CD4-positive, alpha-beta T cell (primary cell): ENCODE measurements at places on chromosomes 1 and 21.

DNA sequence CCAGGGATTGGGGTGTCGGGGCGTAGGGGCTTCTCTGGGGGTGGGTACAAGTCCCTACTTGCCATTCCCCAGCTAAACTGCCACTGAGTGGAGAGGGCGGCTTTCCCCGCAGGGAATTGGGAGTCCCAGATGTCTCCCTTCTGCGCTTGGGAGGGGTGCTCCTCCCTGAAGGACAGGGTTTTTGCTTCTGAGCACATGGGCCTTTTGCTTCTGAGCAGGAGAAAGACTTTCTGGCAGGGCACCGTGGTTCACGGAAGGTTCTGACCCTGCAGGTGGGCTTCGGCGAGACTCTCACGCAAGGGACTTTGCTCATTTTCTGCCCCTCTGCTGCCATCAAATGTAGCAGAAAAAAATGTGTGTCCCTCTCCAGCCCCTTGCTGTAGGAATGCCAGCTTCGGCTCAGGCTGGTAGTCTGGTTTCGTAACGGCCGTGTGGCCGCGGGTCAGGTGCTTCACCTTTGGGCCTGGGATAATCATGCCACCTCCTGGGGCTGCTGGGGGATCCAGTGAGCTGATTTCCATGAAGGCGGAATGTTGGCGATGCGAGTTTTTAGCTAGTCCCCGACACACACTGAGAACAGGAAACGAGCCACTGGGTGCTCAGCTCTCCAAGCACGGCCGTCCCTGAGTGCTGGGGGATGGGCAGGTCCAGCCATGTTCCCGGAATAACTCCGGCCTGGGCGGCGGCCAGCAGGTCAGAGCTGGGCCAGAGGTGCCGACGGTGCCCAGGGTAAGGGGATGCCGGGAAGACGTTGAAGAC, 364.0 kb downstream of the CAMTA1 start:
- no peak for DNase-seq

DNA sequence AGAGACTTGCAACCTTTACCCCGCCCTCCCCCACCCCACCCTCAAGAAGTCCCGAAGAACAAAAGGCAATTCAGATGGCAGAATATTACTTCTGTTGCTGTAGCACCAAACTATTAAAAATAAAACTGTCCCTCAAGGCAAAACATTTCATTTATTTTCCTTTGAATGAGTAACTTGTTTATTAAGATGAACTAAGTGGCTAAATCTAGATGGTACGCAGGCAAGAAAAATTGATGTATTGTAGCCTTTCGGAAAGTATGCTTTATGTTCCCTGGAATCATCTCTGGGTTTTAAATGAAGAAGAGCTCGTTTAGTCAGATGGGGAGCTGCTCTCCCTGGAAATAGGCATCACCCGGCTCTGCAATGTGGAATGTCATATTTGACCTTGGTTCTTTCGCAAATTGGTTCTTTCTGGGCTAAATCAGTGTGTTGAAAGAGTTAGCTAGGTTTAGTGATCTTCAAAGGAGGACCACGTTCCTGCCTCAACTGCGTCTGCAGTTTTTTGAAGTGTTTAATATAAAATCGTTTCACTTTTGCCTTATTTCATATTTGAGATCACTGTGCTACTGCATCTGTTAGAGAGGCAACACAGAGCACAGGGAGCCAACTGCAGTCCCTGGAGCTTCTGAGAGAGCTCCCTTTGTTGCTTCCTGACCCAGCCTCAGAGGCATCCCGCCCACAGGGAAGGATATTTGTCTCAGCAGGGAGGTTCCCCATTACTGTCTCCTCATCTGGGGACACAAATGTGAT, 61.8 kb downstream of the KIF26B start:
- no peak for DNase-seq

DNA sequence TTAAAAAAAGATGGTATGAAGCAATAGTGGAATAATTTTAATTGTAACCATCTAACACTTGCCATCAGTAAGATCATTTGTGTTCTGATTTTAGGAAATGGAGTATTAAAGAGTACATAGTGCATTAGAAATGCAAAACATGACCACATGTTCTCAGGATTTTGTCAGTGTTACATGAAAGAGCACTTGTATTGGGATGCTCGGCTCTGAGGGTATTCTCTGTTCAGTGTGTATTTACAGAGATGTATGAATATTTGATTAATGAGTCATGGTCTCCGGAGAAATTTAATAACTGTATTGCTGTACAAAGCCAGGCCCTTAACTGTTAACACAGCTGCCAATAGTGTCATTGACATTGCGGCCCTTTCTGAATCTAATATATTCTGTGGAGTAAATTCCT, 91.7 kb downstream of the ATG4C start:
- no peak for DNase-seq

GRCh38 chr1:184972315-184973055, 1.8 kb downstream of the NIBAN1 start:
- DNase-seq = no peak

DNA sequence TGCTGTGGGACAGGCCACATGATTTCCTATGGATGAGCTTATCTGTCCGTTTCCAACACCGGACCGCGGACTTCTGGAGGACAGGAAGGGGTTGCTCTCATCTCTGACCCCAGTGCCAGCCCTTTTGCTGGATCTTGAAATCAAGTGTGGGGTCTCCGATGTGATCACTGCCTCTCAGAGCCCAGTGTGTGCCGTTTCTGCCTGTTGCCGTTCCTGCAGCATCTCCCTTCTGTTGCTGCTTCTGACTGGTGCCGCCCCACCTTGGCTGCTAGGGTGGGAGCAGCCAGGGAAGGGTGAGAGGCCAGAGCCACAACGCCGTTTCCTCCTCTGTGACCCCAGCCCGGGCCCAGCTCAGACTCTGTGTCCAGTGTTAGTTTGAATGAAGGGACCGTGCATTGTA, 67.3 kb upstream of the WNT4 start:
- DNase-seq = no peak

DNA sequence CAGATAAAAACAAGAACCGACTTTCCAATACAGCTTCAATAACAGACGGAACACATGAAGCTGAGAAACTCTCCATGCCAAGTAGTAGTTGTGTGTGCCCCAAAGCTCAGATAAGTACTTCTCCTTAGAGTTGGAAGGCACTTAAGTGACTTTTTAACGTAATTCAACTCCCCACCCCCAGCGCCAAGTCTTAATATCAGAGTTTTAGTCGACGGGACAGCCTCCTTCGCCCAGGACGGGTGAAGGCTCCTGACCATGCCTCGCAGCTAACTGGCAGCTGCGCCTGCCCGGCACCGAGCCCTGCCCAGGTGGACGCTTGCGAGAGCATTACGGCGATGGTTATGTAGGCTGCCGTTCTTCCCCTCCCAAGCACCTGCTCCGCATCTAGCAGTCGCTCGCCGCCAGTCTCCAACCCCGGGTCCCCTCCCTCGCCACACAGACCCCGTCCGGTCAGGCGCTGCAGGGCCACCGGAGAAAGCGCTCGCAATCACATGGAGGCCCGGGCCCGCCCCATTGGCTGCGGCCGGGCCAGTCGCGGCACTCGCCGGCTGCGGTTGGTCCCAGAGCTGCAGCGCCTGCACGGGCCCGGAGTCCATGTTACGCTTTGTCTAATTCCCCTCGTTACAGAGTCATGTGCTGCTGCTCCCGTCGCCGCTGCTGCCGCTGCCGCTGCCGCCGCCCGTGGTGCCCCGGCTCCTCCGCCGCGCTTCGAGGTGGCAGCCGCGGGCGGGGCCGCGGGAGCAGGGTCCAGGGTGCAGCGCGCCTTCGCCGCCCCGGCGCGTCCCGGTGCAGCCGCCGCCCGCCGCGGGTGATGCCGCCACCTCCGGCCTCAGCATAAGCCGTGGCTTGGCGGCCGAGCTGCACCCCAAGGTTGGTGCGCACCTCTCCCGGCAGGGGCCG, at the start of gene LRRC8D:
Gene LRRC8D, plus strand, starts transcription at position 611 of the 900 bp plus-strand sequence. CDS start 112,037 bp downstream, outside the sequence.
- DNase-seq = peak; percentile 49

DNA sequence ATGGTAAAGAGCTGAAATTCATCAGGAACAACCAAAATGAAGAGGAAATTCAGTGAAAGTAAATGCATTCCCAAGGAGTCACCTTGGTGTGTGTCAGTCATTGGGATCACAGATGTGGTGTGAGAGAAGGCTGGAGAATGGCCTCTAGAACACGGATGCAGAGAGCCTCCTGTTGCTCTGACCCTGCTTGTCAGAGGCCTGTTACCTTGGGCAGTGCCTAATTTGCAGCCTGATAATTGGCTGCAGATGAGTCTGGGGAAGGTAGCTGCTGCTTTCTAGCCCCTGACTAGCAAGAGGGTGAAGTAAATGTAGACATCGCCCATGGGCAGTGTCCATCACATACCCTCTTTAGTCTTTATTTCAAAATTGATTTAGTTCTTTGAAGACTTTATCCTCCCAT, 3.3 kb downstream of the GCSAML start:
- no peak for DNase-seq

DNA sequence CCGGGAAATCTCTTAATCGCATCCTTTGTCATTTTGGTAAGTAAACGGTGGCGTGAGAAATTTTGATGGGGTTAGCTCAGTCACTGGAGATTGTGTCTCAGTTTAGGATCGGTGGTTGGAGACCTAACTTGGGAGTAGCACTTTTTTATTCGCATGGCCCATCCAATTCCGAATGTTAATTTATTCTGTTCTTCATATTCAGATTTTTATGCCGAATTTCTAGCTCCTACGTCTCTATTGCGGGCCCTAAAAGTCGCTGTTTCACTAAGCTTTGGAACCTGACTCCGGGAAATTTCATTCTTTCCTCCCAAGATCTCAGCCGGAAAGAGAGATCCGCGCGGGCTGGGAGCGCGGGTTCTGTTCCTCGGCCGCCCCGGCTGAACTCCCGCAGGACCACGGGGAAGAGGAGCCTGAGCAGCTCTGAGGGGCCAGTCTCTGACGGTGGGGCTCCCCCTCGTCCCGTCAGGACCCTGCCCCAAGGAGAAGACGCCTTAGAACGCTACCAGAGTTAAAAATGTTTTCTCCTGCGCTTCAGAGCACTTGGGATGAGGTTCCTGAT, 279.7 kb downstream of the FAM72C start:
- no peak for DNase-seq

DNA sequence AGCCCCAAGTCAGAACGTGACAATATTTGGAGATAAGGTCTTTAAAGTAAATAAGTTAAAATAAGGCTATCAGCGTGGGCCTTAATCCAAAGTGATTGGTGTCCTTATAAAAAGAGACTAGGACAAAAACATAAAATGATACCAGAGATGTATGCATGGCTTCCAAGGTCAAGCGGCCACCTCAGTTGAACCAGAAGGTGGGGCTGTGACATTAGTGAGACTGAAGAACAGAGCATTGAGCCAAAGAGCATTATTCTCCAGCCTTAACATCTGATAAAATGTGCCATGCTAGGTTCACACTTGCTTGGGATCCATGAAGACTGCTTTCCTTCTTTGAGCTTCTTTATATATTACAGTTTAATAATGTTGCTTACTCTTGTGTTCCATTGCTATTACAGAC, 554.6 kb downstream of the PLA2G4A start:
- DNase-seq = no peak

DNA sequence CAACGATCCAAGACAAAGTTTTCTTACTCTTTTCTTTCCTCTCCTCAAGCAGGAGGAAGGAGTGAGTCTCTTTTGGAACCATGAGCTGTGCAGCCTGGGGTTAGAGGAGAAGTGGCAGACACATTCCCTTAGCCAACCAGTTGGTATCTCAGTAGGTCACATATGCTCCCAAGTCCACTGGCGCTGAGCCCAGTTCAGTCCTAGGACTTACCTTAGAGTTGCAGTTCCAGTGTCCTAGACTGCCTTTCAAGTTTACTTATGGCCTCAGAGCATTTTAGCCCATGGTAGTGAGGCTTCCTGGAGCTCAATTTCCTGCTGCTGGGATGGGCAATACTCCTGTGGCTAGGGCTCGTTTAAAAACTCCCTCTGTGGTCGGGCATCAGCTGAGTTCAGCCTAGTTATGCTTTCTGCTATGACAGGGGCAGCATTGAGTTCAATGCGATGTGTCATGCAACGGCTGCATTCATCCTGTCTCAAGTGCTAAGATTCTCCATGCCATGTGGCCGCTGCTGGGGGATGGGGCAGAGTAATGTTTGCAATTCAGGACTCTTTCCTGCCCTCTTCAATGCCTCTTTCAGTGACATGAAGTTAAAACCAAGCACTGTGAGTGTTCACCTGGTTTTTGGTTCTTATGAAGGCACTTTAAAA, 103.8 kb downstream of the LRRC7 start:
- no peak for DNase-seq

- peak; percentile 22 for DNase-seq
These were observed at the start of gene VASH2 for GRCh38 chr1:212950243-212951125. Gene VASH2 (plus strand): TSS chr1:212950541. CDS start chr1:212951543, 1,002 bp downstream.

DNA sequence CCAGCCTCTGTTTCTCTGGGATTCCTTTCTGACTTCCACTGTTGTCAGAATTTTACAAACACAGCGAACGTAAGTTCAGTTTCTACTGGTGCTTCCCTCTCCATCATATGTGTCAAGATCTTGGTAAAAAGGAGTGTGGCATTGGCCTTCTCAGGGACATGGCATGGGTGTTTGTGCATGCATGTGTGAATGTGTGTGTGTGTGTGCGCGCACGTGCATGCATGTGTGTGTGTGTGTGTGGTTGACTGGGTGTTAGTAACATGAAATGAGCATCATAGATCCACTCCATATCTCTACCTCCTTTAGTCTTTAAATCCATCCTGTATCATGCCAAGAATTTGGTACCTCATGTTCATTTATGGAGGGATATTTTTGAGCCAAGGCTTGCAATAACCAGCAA, 411.3 kb downstream of the NPHP4 start:
- no peak for DNase-seq

- DNase-seq = no peak
These were observed 2.4 kb upstream of the PPP1R15B start for GRCh38 chr1:204414016-204414415.

DNA sequence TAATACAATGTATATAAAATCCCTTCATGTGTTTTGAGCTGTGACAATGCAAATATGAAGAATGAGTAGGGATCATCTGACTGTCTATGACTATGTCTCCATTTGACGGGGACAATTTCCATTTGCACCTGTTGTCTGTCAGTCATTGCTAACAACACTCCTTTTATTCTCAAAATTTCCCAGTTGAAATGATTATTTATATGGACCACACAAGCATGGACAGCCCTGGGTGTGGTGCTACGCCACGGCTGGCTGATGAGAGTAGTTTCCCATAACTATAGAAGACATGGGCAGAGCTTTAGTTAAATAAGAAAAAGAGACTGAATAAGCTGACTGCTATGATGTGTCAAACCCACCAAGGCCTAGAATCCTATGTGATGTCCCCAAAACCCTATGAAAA, 135.8 kb downstream of the MAP3K21 start:
- no peak for DNase-seq

GRCh38 chr1:27588256-27589232, 15.4 kb downstream of the AHDC1 start:
- DNase-seq = no peak

DNA sequence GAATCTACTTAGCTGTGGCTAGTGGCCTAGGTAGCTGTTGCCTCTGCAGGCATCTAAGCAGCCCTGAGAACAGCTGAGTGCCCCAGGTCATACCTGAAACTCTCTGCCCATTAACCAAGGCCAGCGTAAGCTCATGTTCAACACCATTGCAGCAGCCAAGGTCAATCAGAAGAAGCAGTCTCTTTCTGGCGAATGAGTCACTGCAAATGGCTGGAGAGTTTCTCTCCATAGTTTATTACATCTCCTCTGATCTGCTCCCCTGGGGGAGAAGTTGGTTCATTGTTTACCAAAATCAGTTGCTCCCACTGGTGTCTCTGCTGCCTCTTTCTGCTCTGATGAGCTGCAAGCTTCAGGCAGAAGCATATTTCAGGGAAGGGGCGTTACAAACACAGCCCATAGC, 6.9 kb upstream of the BCL9 start:
- no peak for DNase-seq
